ENCODE measurements at places on chromosomes 7 and 10.

- no peak for ATAC-seq
These were observed 138.4 kb downstream of the SDK1 start for GRCh38 chr7:3439333-3440030.

GRCh38 chr10:85650791-85651496, 715.7 kb downstream of the GRID1 start:
- ATAC-seq: no peak

DNA sequence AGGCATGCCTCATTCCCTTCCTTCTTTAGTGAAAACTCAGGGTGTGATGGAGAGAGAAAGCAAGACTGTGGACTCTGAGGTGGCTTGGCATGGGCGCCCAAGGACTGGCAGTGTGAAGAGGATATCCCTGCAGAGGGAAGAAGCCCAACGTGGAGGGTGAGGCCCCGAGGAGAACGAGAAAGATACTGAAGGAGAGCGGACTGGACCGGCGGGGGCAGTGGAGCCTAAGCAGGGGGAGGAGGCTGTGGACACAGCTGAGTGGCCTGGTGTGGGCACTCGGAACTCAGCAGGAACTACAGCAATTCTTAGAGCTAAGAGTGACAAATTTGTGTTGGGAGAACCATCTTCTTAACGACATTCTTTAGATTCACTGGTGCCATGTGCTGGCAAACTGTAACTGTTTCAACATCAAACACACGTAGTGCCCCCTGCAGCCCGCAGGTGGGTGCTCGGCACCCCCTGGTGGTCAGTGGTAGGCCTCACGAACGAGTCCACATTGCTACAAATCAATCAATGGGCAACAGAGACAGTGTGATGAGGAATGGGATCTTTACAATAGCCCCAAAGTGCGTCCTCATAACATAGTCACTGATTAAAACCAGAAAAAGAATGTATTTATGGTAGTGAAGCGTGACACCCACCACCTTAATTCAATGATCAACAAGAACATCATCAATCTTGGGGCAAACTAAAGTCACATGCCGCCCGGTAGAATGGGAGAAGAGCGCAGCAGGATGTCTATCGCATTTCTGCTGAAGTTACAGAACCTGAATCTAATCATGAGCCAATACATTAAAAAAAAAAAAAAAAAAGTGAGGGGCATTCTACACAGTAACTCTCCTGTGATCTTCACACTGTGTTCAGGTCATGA, 2.0 kb upstream of the SFTPA1 start:
- ATAC-seq: no peak

DNA sequence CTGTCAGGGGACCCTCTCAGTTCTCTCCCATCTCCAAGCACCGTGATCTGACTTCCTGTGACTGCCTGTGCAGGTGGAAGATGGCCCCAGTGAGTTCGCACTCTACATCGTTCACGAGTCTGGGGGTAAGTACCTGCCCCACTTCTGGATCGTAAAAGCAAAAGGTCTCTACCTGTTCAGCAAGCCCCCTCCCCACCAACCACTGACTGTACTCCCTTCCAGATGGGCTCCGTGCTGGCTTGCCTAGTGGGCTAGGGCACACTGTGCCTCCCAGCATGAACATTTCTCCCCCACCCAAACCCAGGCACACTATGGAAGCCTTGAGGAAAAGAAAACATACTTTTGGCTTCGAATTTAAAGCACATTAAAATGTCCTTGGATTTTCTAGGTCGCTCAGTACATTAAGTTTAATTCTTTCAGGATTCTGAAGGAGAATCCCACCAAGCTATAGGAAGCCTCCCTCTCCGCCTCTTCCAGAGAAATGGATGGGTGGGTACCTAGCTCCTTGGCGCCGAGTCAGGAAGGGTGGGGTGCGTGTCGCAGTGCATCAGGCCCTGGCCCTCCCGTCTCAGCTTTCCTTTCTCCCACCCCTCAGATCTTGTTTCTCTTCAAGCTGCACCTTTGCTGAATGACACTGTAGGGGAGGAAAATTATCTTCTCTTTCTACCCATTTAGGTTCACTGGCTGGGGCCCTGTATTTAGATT, 11.0 kb upstream of the ZNF22 start:
- ATAC-seq: no peak

DNA sequence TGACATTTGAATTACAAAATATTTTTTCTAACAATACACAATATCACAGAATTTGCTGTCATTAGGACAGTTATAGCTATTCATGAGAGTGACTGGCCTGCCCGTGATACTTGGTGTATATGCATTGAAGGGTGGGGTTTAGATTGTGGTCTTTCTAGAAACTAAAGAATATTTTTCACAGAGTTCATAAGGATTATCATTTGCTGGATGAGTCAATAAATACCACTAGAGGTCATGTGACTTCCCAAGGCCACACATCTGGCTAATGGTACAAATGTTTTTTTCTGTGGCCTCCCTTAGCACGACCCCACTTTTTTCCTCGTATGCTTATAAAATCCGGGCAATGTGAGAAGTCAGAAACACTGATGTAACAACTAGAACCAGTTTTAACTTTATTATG, 5.2 kb downstream of the OPTN start:
- no peak for ATAC-seq
